ENCODE measurements at places on chromosomes 12 and 14. TPM values are rescaled to one million over a fixed set of nuclear protein-coding genes. Genes with fewer than 3 reads are reported as not detected.

The NTN4 gene
- 50.9 TPM for total RNA-seq

The CLEC14A gene
- not detected for total RNA-seq

The KCNA1 gene
- total RNA-seq, result not detected

The NANOG gene
- total RNA-seq, result not detected

The LRRC9 gene
- total RNA-seq, result not detected

The FOXA1 gene
- 5.3 TPM for total RNA-seq

The TMEM120B gene
- total RNA-seq, result 12.8 TPM

The GPR162 gene
- total RNA-seq, result 0.42 TPM

The EIF5 gene
- total RNA-seq, result 208 TPM

The RHEBL1 gene
- 4.5 TPM for total RNA-seq

The NAP1L1 gene
- 523 TPM for total RNA-seq

The CRIP1 gene
- total RNA-seq, result 1,412 TPM

The LGR5 gene
- total RNA-seq, result not detected

The TDRD9 gene
- 0.04 TPM for total RNA-seq

The MYRFL gene
- total RNA-seq, result not detected

The LALBA gene
- not detected for total RNA-seq

The RAD51AP1 gene
- 19.4 TPM for total RNA-seq

The RDH12 gene
- not detected for total RNA-seq

The STAT6 gene
- 53.0 TPM for total RNA-seq

The KRT74 gene
- total RNA-seq, result not detected

The HOXC11 gene
- total RNA-seq, result 0.55 TPM

The KSR2 gene
- 0.63 TPM for total RNA-seq

The NUAK1 gene
- total RNA-seq, result 8.5 TPM

The ACOT6 gene
- not detected for total RNA-seq

The VRTN gene
- total RNA-seq, result not detected

The PIK3C2G gene
- not detected for total RNA-seq

The RNU6-7 gene
- total RNA-seq, result not detected

The TAS2R46 gene
- not detected for total RNA-seq

The SLC6A12 gene
- total RNA-seq, result 0.51 TPM

The MGP gene
- total RNA-seq, result 0.45 TPM

The GPR84 gene
- total RNA-seq, result not detected

The TNS2 gene
- 52.9 TPM for total RNA-seq

The SOX5 gene
- not detected for total RNA-seq

The KRT8 gene
- total RNA-seq, result 4,320 TPM

The TRHDE gene
- not detected for total RNA-seq

The CD27 gene
- not detected for total RNA-seq

The MDM2 gene
- total RNA-seq, result 64.3 TPM

The AQP6 gene
- not detected for total RNA-seq

The PACS2 gene
- 30.2 TPM for total RNA-seq

The HSPA2 gene
- 40.5 TPM for total RNA-seq

The HHIPL1 gene
- 0.24 TPM for total RNA-seq

The PPP4R4 gene
- total RNA-seq, result 0.33 TPM

The OASL gene
- 4.1 TPM for total RNA-seq

The ADAM20 gene
- total RNA-seq, result not detected

The HCFC2 gene
- 4.4 TPM for total RNA-seq

The SAMD15 gene
- 2.2 TPM for total RNA-seq

The AQP2 gene
- not detected for total RNA-seq

The INHBE gene
- not detected for total RNA-seq

The NFE2 gene
- total RNA-seq, result not detected

The PRKD1 gene
- 2.5 TPM for total RNA-seq

The PLA2G1B gene
- total RNA-seq, result not detected

The AICDA gene
- total RNA-seq, result 0.31 TPM
